NCI-H774 (cell line): ENCODE measurements at places on chromosomes 16 and 17.

DNA sequence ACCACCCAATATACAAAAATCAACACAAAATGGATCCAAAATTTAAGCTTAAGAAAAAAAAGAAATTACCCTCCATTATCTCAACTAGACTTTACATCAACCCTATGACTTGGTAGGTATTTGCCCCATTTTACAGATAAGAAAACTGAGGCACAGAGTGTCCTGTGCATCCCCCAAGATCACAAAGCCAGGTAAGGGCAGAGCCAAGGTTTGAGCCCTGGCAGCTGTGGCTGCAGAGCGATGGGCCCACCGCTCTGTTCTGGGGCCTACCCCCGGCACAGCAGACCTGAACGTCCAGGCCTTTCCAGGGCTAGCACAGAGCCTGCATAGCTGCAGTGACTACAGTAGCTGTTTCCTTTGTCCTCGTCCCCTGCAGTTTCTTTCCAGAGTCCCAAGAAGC, 417.6 kb downstream of the SOX9 start:
- no peak for DNase-seq

DNA sequence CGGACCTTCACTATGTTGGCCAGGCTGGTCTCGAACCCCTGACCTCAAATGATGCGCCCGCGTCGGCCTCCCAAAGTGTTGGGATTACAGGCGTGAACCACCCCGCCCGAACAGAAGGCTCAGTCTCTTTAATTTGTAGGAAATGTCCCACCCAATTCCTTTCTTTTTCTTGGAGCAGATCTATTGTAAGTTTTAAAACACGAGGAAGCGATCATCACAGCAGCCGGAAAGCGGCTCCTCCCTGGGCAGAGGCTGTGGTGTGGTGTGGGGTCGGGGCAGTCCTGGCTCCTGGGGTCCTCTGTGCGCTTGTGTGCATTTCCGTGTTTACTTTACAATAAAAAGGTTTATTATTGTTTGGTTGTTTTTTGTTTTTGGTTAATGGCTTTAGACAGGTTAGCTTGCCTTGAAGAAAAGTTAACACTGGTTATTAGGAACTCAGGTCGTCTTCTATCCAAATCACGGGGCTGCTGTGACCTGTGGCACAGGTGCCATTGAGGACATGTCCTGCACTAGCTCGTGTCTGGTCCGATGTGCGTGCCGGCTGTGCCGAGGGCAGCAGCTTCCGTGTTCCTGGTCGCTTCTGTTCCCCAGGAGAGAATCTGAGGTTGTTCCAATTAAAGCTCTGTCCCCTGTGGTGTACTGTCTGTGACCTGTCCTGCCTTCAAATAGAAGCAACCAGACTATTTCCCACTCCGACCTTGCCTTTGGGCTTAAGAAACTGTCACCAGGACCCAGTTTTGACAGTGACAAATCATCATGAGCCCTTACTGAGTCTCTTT, 83.1 kb downstream of the SEC14L1 start:
- no peak for DNase-seq

- DNase-seq, result no peak
These were observed 19.9 kb upstream of the ZC3H18 start for GRCh38 chr16:88550246-88550661.

DNA sequence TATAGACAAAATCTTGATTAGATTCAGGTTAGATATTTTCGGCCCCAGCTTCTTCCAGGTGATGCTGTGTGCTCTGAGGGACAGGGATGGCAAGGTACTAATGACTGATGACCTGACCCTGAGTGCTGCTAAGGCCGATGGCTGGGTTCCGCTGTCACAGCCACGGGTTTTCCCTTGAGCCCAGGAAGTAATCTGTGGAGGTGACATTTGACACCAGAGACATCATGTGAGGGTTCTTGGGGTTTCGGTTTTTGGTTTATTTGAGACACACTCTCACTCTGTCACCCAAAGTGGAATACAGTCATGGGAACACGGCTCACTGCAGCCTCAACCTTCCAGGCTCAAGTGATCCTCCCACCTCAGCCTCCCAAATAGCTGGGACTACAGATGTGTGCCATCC, 9.8 kb downstream of the OTOP3 start:
- no peak for DNase-seq

- DNase-seq, result no peak
These were observed 13.6 kb upstream of the CBFB start for GRCh38 chr16:67015313-67015731.

DNA sequence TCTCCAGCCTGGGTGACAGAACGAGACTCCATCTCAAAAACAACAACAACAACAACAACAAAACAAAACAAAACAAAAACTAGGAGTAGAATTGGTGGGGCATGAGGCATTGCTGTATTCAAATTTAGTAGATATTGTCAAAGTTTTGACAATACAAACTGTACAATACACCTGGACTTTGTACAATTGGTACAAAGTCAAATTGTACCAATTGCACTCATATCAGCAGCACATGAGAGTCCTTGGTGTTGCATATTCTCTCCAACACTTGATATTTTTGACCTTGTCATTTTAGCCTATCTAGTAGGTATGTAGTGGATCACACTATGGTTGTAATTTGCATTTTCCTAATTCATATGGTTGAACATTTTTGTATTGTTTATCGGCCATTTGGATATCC, 14.3 kb upstream of the ATF7IP2 start:
- no peak for DNase-seq

GRCh38 chr17:37024181-37024637, 75.5 kb downstream of the AATF start:
- DNase-seq, result no peak

DNA sequence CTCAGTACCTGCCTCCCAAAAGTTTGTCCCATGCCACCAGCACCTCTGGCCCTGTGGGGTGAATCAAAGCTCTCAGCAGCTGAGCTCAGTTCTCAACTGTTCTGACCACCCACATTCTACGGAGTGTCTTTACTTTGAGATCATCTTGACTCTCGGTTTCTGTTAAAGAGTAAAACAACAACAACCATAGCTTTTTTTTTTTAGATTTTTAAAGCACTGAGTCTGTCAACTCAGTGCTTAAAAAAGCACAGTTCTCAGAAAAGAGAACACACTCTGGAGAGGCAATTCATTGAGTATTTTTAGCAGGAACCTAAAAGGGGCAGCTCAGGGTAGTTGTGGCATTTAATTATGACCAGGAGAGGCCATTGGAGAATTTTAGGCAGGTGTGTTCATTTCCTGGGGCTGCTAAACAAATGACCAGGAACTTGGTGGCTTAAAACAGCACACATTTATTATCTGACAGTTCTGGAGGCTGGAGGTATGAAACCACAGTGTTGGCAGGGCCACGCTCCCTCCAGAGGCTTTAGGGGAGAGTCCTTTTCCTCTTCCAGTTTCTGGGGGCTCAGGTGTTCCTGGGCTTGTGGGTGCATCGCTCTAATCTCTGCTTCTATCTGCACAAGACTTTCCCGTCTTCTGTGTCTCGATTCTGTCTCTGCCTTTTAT, 6.7 kb upstream of the WFIKKN2 start:
- DNase-seq, result no peak

DNA sequence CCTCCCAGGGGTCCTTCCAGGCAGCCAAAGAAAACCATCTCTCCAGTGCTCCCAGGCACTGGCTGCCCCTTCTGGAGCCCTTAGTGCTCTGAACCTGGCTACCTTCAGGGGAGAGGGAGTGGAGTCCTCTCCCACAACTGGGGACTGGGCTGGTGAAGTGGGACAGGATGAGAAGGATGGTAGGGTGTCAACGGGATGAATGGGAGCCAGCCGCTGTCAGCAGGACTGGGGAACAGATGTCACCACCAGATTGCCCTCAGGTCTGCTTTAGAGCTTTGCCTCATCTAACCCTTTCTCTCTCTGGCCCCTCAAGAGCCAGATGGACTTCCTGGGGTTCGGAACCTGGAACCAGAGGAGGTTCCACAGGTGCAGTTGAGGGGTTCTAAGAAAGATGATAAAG, 488 bp upstream of the SEBOX start:
- DNase-seq, result no peak

- DNase-seq, result peak; percentile 59
These were observed 13.3 kb upstream of the CAVIN1 start for GRCh38 chr17:42436391-42436790.

- DNase-seq, result no peak
These were observed 139.4 kb downstream of the C16orf78 start for GRCh38 chr16:49513040-49513439.

- DNase-seq, result no peak
These were observed 767 bp downstream of the RPS6KB1 start for GRCh38 chr17:59893676-59894100.

DNA sequence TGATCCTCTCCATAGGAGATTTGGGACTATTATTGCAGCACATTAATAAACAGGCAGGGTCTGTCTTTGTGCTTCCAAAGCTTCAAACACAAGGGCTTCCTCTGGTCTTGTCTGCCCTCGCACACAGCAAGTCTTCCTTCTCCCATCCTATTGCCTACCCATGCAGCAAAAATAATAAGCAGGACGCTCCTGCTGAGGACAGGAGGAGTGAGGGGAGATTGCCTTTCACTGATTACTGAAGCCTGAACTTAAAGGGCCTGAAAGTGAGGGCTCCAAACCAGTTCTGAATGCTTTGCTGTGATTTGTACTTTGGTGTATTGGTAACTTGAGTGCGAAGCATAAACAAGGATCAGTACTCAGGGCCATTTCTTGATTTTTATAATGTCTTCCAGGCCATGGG, 197.6 kb upstream of the XYLT1 start:
- no peak for DNase-seq

DNA sequence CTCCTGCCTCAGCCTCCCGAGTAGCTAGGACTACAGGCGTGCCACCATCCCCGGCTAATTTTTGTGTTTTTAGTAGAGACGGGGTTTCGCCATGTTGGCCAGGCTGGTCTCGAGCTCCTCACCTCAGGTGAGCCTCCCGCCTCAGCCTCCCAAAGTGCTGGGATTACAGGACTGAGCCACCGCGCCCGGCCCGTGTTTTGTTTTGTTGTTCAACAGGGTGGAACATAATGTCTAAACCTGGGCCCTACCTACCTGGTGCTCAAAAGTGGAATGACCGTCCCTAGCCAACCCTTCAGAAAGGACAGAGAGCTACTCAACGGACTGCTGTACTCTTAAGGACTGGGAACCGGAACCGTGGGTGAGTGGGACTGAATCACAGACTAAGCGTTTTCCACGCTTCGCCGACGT, 772 bp upstream of the KIF22 start:
- no peak for DNase-seq

DNA sequence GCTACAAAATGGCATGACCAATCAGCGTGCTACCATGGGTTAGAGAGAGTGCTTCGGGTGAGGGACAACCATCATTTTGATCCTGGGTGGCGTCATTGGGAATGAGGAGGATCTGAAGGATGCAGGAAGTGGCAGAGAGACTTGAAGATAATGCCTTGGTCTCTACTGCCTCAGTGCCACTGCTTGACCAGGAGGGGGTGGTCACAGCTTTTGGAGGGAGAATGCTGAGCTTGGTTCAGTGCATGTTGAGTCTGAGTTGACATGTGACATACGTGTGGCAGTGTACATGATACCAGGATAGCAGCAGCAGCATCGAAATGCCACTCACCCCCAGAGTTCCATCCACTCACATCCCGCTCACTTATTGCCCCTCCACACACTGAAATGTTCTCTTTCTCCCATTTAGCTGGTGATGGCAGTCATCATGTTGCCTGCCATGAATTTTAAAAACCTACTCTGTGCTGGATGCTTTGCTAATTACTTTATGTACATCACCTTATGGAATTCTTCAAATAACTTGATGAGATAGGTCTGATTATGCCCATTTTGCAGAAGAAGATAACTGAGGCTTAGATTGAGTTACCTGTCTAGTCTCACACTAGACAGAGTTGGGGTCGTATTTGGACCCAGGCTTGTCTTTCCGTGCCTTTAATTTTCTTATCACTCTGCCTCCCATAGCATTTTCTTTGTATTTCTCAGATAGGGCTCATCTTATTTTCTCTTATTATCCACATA, 36.7 kb downstream of the ARSG start:
- no peak for DNase-seq

GRCh38 chr16:27780468-27781194, 230.7 kb downstream of the KATNIP start:
- DNase-seq, result no peak

- DNase-seq, result no peak
These were observed 43.2 kb downstream of the RAI1 start for GRCh38 chr17:17724307-17725010.

- no peak for DNase-seq
These were observed 5.1 kb upstream of the CD68 start for GRCh38 chr17:7574176-7574953.

- no peak for DNase-seq
These were observed 15.8 kb downstream of the GPR142 start for GRCh38 chr17:74383141-74383540.

DNA sequence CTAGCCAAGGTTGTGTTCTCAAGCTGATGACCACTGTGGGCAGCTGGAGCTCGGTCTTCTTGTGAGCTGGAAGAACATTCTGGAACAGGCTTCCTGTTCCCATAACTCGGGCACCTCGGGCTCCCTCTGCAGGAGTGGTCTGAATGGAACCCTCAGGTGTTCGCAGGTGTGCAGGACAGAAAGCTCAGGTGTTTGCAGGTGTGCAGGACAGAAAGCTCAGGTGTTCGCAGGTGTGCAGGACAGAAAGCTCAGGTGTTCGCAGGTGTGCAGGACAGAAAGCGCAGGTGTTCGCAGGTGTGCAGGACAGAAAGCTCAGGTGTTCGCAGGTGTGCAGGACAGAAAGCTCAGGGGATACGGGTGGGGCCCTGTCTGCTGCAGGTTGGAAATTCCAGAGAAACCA, 109.0 kb upstream of the CACNG5 start:
- DNase-seq, result no peak

DNA sequence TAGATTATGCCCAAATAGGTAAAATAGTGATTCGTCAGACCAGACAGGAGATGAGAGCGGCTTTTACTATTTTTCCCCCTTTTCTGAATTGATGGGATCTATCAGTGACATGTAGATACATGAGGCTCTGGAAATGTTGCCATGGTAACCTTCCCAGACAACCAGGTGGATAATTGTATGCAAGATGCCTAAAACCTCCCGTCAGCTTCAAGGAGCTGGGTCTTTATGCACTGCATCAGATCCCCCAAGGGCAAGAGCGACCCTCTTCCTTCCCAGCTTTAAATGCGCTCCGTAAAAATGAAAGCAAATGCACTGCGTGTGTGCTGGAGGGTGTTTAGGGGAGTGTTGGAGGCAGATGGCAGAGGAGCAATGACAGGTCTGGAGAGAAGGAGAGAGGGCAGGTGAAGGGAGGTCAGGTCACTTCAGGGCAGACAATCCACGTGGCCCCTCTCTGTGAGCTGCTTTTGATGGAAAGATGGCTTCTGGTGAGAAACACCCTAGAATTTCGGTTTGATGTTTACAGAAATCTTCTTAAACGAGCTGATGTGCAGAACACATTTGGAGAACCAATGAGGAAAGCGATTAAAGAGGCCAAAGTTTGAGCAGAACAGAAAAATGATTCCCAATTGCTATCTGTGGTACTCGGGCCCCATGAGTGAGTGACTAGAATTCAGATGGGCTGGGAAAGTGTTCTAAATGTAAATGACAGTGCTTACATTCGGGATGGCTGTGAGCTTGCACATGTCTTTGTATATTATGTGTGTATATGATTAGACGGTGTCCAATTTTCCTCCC, 461.7 kb upstream of the HSBP1 start:
- no peak for DNase-seq

DNA sequence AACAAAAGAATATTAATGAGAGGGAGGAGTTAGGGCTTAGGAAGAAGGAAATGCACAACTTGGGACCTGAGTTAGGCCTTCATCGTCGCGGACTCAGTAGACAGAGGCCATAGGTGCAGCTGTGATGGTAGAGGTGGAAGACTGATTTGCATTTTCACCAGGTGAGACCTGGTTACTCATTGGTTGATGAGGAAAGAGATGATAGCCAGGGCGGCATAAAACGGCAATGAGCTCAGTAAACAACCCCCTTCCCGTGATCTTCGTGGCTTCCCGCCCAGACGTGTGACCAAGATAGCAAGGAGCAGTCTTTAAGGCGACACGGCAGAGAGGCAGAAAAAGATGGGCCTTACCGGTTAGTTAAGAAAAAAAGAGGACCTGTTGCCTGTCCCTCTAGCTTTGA, at the start of gene TMC5:
TSS of gene TMC5 (plus strand) at position 244 of the 400 bp plus-strand sequence. CDS start 22,156 bp downstream, outside the sequence.
- DNase-seq, result no peak
